ENCODE measurements at places on chromosomes 3 and 15. TPM values are rescaled to one million over a fixed set of nuclear protein-coding genes. Genes with fewer than 3 reads are reported as not detected.

DNA sequence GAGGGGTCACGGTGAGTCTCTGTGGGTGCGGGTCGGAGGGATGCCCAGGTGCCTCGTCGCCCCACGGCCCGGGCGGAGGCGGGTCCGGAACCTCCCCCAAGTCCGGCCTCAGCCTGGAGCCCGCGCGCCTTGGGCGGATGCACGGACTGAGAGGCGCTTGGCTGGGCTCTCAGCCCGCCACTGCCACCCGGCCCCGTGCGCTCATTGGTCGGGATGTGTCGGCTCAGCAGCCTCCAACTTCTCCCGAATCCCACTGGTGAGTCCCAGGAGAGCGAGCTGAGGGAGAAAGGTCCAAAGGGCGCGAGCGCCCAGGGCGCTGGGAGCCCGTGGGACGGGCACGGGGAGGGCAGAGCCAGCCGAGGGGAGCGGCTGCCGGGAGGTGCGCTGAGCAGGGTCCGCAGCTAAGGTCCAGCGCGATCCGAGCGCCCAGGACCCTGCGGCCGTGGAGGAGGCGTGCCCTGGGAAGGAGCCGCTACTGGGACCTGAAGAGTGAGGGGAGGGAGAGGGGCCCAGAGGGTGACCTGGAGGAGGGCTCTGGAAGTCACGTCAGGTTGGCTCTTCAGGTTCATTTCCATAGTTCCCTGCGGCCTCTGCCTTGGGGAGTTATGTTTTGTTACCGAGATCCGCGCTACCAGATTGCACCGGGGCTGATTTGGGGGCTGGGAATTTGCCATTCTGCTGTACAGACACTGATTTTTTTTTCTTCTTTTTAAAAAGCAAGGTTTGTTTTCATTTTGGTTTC lies at the start of gene MME:
MME (plus strand) TSS at position 574 of the 742 bp plus-strand sequence. CDS start 3,849 bp downstream, outside the sequence.
- peak; percentile 28 for DNase-seq

DNA sequence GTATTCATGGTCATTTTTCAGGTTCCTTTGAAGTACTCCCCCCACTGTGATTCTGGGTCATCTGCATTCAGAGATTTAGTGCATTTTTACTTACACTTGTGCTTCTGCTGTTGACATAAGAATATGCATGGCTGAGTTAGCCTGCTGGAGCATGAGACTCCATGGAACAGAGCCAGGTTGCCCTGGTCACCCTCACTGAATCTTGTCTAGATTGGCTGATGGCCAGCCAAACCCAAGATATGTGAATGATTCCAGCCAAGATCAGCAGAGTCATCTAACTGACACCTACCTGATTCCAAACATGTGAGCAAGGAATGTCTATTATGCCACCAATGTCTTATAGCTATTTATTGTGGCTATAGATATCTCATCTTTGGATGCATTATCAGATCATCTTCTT lies 25.1 kb downstream of the DTWD1 start:
- DNase-seq, result no peak

DNA sequence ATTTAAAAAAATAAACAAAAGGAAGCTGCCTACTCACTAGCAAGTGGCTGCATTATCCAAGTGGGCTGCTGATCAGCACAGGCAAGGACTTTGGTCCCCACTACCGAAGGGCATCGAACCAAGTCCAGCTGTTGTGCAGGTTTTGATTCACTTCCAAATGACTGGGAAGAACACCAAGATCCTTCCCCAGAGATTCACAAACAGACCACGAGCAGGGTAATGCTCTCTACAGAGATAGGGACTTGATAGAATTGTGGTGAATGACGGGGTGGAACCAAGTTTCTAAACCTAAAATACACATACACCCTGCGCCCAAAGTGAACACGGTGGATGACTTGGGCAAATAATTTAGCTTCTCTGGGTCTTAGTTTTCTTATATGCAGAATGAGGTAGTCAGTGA lies 203.7 kb upstream of the ICE2 start:
- DNase-seq, result no peak

DNA sequence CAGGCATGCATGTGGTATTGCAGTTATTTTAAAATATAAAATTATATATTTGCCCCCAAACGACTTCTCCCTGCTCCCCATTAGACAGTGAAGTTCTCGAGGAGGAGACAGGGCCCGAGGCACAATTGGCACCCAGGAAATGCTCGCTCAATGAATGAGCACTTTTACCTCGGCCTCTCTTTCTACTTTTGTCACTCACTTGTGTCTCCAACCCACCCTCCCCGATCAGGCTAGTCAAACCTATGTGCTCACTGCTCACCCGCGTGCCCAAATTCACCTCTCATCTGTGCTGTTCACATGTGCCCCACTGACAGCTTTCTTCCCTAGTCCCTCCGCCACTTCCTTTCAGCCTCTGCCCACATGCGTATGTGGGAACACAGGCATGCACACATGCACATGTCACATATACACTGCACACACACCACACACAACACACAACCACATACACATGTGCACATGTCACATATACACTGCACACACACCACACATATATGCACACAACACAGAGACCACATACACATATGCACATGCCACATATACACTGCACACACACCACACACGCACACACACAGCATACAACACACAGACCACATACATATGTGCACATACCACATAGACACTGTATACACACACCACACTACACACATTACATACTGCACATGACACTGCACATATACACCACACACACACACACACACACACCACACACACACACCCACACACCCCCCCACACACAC lies 46.3 kb upstream of the DLG1 start:
- no peak for DNase-seq

GRCh38 chr3:115085197-115085865 lies 61.8 kb downstream of the ZBTB20 start:
- DNase-seq, result no peak

GRCh38 chr15:33119273-33119672 lies 75.2 kb downstream of the FMN1 start:
- DNase-seq, result no peak

GRCh38 chr3:195035345-195036202 lies 235.4 kb downstream of the XXYLT1 start:
- no peak for DNase-seq

GRCh38 chr15:90345857-90346256 lies 6.2 kb upstream of the ZNF774 start:
- DNase-seq, result no peak

DNA sequence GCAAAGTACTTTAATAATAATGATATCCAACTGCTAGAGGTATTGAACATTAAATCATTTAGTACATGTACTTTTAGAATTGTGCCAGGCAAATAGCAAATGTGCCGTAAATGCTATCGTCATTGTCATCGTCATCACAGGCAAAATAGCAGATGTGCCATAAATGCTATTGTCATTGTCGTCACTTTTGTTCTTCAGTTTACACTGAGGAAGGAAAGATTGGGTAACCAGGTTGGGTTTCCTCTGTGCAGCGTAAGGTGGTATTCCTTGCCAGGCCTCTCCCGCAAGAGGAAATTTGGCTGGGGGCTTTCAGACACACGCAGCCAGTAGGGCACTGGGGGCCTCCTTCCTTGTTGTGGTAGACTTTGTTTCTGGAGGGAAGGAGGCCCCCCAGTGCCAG lies 26.4 kb downstream of the ABHD17C start:
- DNase-seq, result no peak

DNA sequence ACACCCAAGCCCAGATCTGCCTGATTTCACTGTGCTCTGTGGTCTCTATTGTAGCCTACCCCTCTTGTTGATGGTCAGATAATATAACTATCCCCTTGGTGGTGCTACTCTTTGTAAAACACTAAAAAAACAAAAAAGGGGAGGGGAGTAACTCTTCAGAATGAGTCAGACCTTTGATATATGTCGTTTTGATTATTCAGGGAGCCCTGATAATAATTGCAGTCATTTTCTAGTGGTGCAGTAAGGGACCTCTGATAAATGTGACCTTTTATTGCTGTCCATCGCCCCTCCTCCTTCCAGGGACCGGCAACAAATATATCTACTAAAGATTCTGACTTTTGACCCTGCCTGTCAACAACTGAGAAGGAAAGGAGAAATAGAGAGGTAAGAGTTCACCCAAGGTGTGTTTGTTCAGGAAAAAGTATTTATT lies 45.1 kb upstream of the MAGI1 start:
- DNase-seq, result no peak

DNA sequence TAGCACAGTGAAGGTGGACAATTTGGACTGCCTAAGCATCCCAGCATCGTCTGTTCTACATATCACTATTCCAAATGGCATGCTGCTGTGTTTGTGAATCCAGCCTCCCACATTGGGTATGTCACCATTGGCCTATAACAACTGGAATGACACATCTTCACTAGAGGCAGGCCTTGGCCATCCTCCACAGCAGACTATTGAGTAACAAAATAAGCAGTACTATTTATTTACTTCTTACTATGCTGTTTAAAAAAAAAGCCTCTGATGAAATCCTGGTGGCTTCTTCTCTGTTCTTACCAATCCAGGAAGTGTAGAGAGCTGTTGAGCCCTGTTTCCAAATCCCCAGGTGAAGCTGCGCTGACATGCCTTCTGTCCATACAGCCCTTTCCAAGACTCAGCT lies 30.6 kb upstream of the CERS3 start:
- no peak for DNase-seq

DNA sequence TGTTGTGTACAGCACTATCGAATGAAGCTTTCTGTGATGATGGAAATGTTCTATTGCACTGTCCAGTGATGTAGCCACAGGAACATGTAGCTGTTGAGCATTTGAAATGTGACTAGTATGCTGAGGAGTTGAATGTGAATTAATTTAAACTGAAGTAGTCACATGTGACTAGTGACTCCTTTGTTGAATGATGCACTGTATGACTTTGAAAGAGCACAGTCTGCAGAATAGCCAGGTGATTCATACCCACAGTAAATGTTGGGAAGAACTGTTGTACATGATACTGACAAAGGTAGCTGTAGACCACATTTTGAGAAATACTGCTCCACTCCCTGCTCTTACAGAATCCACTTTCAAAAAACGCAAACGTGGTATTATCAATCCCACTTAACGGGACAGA lies 34.0 kb upstream of the ACTL6A start:
- no peak for DNase-seq

DNA sequence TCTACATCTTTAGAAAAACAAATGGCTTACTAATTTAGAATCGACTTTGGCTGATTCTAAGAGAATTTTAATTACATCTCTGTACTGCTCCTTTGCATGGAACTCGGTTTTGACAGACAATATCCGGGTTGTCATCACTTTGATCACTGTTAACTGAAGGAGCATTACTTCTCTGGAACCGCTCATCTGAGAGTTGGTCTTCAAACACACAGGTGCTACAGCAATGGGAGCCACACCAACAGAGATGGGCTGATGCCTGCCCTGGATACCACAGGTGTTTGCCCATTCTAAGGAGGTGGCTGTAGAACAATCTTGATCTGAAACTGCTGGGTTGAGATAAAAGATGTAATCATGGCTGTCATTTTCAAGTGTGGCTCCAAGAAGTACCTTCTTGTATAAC lies 21.6 kb downstream of the LINS1 start:
- DNase-seq, result no peak

GRCh38 chr3:37229740-37230139 lies 55.4 kb upstream of the LRRFIP2 start:
- no peak for DNase-seq

DNA sequence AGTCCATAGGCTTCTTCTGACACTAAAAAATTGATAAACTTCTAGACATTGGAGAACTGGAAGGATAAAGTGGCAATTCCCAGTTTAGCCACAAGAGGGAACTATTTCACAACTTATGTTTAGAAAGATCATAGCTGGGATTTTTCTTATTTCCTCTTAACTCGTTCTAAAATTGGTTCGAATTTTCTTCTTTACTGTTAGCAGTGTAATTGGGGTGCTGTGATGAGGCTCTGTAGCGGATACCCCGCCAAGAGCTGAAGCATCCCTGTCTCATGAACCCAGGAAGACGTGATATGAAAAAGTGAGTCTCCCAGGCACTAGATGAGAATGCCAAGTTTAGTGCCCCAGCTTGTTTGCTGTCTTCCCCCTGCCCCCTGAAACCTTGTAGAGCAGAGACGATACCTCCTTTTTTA lies 85.1 kb downstream of the PDCD6IP start:
- DNase-seq, result peak; percentile 60

DNA sequence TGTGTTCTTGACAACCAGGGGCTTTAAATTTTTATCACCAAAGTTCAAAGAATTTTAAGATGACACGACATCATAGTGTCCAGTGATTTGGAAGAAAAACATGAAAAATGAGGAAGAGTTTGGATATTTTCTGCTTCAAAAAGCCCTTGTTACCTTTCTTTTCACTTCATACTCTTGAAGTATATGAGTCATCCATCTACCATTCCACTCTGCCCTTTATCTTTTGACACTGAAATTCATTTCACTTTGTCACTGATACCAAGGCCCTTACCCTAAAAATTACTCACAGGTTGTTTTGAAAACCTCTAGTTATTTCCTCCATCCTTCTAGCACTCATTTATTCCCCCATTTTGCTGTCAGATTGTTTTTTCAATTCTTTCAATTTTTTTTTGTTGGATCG lies 42.7 kb downstream of the OR5H15 start:
- DNase-seq, result no peak

COL6A5 gene
- not detected for total RNA-seq

ELL3 gene
- total RNA-seq, result 90.0 TPM

GTF2A2 gene
- 41.5 TPM for total RNA-seq

ZNF619 gene
- 27.6 TPM for total RNA-seq

STRA6 gene
- not detected for total RNA-seq
